ENCODE measurements at places on chromosomes 13 and 19. TPM values are rescaled to one million over a fixed set of nuclear protein-coding genes. Genes with fewer than 3 reads are reported as not detected.

ZNF627 gene
- total RNA-seq = 24.0 TPM

FREM2 gene
- not detected for total RNA-seq

CYP4F12 gene
- not detected for total RNA-seq

CD209 gene
- total RNA-seq = not detected

RASL11A gene
- 1.7 TPM for total RNA-seq

TRIP10 gene
- 20.4 TPM for total RNA-seq

PRSS57 gene
- total RNA-seq = not detected

SMIM24 gene
- not detected for total RNA-seq

ELAVL3 gene
- not detected for total RNA-seq

PSPN gene
- total RNA-seq = 0.44 TPM

TMC4 gene
- not detected for total RNA-seq

KIR3DL2 gene
- total RNA-seq = not detected

CPAMD8 gene
- 5.2 TPM for total RNA-seq

GSX1 gene
- total RNA-seq = not detected

ARRDC2 gene
- total RNA-seq = 115 TPM

PBX4 gene
- total RNA-seq = not detected

F2RL3 gene
- 3.7 TPM for total RNA-seq

RUVBL2 gene
- total RNA-seq = 113 TPM

TGDS gene
- 6.3 TPM for total RNA-seq

PRRG2 gene
- 12.5 TPM for total RNA-seq

ZNF358 gene
- 10.7 TPM for total RNA-seq

ZNF71 gene
- total RNA-seq = 10.1 TPM

SBK3 gene
- total RNA-seq = 0.22 TPM

UBE2L5 gene
- not detected for total RNA-seq

KCNN4 gene
- not detected for total RNA-seq

ZNF773 gene
- total RNA-seq = 6.1 TPM

TMIGD2 gene
- not detected for total RNA-seq

LILRB2 gene
- total RNA-seq = not detected

ACP7 gene
- total RNA-seq = not detected

SLC6A16 gene
- 0.22 TPM for total RNA-seq

OVOL3 gene
- not detected for total RNA-seq

ALKBH6 gene
- 7.8 TPM for total RNA-seq

PLIN4 gene
- 2.0 TPM for total RNA-seq

ATXN8OS gene
- total RNA-seq = not detected

ACER1 gene
- total RNA-seq = not detected

PLEKHF1 gene
- total RNA-seq = 5.0 TPM

C3 gene
- 0.44 TPM for total RNA-seq

LRRC8E gene
- total RNA-seq = under 0.01 TPM

PTPRH gene
- under 0.01 TPM for total RNA-seq

TINCR gene
- under 0.01 TPM for total RNA-seq

ZNF714 gene
- 3.3 TPM for total RNA-seq

RAB4B gene
- 14.1 TPM for total RNA-seq

ZNF93 gene
- 4.2 TPM for total RNA-seq

ZNF570 gene
- 4.4 TPM for total RNA-seq

PROZ gene
- total RNA-seq = 0.20 TPM
